Upper lobe of left lung (tissue), 6 donors: ENCODE measurements at places on chromosomes 2 and 18. TPM values are rescaled to one million over a fixed set of nuclear protein-coding genes. Genes with fewer than 3 reads are reported as not detected.

PDCD1 gene
- 0.91 TPM for total RNA-seq

LBX2 gene
- 3.6 TPM for total RNA-seq

BOLL gene
- total RNA-seq: not detected

SERPINB3 gene
- 63.6 TPM for total RNA-seq
